ENCODE measurements at places on chromosomes 13 and 19.

DNA sequence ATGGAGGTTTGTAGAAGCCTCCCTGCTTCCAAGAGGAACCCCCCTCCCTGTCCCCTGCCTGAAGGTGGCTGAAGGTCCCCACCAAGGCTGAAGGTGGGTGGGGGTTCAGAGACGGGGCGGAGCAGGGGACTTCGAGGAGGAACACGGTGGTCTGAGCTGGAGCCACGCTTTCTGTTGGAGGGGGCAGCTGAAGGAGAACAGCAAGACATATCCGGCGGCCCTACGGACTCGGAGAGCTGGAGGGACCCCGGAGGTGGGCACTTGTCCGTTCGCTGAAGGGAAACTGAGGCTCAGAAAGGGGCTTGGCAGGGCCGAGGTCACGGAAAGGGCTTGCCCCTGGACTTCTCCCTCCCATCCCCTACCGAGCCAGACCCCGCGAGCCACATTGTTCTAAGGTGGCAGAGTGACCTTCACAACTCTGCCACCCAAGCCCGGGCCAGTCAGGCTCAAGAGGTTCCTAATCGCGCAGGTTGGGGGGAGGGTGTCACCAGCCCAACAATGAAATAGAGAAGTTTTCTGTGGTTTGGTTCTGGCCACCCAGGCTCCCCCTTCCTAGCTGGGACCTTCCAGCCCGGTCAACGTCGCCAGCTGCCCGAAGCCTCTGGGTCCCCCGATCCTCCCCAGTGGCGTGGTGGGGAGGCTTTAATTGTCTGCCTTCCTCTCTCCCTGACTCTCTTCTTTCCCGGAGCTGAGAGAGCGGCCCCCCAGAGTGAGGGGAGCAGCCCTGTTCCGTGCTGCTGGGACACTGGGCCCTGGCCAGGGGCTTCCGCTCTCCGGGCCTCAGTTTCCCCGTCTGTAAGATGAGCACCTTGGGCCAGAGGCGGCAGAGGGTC is 15.5 kb upstream of the KCNN1 start:
- no peak for DNase-seq

DNA sequence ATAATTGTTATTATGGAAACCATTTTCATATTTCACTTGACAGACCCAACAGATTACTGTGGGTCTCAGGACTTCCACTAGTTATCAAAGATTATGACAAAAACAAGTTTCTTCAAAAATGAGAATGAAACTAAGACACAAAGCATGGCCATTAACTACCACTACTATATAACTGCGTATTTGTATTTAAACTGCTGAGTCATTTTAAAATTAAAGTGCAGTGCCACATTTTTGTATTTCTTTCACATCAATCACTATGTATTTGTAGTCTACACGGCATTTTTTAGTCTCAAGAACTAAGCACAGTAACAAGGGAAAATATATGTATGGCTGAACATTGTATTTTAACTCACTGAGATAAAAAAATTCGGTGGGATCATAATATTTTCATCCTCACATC is 10.1 kb upstream of the KLF12 start:
- DNase-seq: no peak

GRCh38 chr19:3698974-3699740 is 1.1 kb downstream of the PIP5K1C start:
- peak; percentile 36 for DNase-seq

DNA sequence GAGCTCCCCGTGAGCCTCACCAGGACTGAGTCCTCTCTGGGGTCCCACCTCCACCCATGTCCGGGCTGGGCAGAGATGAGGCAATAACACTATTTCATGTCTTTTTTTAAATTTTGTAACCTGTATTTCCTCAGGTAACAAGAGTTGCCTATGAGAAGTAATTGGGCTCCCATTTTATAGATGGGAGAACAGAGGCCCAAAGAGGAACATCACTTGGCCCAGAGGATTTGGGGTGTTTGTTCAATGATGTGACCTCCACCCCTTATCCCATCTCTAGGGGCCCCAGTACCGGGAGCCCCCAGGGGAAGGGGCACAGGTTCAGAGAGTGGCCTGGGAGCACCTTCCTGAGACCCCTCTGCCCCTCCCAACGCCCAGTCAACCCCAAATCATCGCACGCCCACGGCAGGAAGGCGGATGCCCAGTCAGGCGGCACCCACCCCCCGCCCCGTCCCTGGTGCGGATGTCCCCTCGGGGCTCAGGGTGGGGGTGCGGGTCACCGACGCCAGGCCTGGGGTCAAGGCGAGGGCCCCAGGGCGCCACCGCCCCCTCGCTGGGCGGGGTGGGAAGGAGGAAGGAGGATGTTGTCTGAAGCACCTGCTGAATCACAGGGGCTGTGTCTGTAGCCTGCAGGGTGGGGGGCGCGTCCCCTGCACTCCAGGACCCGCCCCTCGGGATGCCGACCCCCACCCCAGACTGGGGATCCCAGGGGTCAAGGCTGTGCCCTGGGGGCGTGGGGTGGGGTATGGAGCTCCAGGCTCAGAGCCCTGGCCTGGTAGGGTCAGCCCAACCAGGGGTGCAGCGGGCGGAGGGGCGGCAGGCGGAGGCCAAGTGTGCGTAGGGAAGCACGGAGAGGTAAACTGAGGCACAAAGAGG is 9.0 kb upstream of the CIRBP start:
- DNase-seq: peak; percentile 54

DNA sequence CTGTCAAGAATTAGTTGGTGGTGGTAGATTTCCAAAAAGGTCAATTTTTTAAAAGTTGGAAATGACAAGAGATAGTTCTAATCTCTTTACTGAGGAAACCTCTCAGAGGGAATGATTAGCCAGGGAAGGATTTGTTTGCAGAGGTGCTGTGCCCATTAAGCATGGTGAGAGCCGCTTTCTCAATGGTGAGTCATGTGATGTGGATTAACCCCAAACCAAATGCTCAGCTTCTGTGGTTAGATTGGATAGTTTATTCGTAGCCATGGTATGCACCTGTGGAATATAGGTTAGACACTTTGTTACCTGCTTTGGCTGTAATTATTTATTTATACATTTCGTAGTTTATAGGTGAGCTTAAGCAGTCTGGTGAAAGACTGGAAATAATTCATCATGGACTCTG is 7.1 kb downstream of the HNRNPM start:
- peak; percentile 13 for DNase-seq

- DNase-seq: no peak
These were observed 9.5 kb upstream of the MLNR start for GRCh38 chr13:49210669-49211068.

- DNase-seq: no peak
These were observed 4.6 kb upstream of the EPN1 start for GRCh38 chr19:55670280-55671053.

GRCh38 chr13:110372676-110373075 is 65.6 kb downstream of the COL4A2 start:
- no peak for DNase-seq

GRCh38 chr13:39811051-39811450 is 155.6 kb downstream of the COG6 start:
- no peak for DNase-seq

GRCh38 chr13:98691360-98691759 is 61.1 kb downstream of the SLC15A1 start:
- no peak for DNase-seq

GRCh38 chr19:53865523-53865917 is 2.2 kb upstream of the MYADM start:
- no peak for DNase-seq

DNA sequence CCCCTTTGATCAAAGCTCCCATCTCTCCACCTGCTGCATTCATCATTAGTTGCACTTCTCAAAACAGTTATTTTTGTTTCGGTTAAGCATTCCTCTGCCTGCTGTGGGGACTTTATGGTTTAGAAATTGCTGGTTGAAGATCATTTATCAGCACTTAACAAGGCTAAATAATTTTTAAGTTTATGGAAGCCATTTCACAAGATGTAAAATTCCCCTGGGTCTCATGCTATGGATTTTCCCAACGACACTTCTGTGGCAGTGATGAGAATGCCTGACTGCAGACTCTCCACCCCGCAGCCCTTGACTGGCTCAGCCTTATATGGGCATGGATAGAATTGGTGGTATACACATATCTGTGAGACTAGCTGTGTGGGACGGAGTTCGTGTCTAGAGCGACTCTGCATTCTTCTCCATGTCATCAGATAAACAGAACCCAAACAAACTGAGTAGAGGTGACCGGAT is 52.8 kb downstream of the COL4A2 start:
- DNase-seq: no peak

GRCh38 chr13:51838240-51838846 is 6.6 kb downstream of the TMEM272 start:
- DNase-seq: no peak

GRCh38 chr19:5534787-5535586 is 32.8 kb downstream of the TINCR start:
- no peak for DNase-seq

DNA sequence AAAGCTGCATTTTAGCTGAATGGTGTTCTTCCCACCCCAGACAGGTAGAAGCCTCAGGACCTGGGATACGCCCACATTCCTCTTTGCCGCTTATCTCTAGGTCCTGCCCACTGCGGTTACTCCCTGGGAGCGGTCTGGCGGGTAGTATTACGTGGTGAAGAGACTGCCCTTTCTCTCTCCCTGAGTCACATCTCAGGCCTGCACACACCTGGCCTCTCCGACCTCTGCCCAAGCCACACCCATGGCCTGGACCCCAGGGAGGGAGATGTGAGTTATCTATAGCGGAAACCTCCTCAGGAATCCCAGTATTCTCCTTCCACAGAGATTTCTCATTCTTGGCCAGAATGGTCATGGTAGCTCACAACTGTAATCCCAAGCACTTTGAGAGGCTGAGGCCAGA is 17.3 kb downstream of the RHPN2 start:
- no peak for DNase-seq

- no peak for DNase-seq
These were observed 30.0 kb downstream of the TSSK6 start for GRCh38 chr19:19485161-19485997.

DNA sequence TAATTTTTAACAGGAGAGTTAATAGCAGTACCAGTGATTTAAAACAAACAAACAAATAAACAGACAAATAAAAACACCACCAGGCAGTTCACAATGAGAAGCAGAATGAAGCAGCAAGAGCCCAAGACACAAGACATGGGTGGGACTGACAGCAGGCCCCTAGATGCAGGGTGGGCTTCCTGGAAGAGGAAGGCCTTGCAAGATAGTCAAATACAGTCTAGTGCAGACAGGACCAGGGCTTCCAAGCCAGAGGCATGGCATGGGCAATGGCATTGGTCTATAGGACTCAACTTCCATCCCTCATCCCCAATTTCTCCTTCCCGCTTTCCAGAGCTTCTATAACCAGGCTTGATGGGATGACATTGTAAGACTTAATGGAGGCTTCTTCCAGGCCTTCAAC is 645.1 kb downstream of the UQCRFS1 start:
- DNase-seq: no peak

DNA sequence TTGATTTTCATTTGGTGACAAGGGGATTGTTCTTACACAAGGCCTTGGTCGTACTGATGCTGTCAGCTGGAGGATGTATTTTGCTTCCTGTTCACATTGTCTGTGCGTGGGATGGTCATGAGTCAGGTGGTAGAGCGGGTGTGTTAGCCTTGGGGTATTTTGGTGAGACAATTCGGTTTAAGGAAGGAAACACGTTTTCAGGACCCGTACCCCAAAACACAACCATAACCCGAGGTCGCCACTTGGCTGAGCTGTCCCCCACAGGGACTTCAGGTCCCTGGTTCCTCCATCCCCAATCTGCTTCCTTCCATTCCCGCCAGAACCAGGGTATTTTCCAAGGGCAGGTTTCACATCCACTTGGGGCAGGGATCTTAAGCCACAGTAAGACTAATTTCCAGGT is 15.0 kb downstream of the MYO9B start:
- DNase-seq: no peak

DNA sequence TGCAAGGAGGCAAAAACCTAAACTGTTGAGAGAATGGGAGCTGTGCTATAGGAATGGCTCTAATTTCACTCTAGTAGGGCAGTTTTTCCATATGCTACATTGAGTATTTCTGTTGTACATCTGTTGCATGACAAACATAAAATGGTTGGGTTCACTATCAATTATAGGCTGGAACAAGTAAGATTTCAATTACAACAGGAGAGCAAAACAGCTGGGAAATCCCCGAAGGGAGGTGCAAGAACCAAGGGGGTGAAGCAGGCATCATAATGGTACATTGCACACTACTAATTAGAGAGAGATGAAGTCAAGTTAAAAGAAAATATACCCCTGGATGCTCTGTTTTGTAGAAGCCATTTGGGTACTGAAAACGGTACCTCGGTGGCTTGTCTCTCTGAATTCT is 389.5 kb downstream of the PCDH9 start:
- no peak for DNase-seq

DNA sequence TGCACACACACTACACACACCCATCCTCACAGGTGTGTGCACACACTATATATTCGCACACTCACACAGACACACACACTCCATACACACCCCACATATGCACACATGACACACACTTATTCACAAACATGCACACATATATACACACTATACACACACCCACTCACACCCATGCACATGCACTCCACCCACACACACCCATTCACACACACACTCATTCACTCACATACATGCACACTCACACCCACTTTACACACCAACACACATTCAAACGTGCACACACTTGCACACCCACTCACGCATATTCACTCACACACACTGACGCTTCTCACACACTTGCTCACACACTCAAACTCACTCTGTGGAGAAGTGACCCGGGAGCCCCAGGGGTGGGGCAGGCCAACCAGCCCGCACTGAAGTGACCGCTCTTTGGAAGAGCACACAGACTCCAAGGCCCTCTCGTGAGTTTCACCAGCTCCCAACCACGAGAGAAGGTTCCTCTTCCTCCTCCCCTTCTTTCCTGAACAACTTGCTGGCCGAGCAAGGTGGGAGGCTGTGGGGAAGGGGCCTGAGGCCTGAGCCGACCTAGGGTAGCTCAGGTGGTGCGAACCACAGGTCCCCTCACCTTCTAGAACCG is 86.1 kb upstream of the TM9SF2 start:
- no peak for DNase-seq

DNA sequence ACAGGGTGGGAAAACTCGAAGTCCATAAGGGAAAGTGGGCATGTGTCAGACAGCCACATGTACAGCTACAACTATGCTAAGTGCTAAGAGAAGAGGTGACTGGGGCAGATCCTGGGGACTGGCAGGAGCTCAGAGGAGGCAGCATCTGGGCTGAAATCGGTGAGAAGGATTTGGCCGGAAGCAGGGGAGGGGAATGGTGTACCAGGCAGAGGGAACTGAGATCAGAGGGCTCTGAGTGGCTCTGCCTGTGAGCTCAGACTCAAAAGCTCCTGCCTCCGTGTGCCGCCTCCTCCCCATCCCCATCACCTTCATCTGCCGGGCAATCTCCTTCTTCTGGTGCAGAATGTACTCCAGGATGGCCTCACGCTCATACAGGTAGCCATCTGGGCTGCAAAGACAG is 21.8 kb downstream of the NOSIP start:
- peak; percentile 64 for DNase-seq

DNA sequence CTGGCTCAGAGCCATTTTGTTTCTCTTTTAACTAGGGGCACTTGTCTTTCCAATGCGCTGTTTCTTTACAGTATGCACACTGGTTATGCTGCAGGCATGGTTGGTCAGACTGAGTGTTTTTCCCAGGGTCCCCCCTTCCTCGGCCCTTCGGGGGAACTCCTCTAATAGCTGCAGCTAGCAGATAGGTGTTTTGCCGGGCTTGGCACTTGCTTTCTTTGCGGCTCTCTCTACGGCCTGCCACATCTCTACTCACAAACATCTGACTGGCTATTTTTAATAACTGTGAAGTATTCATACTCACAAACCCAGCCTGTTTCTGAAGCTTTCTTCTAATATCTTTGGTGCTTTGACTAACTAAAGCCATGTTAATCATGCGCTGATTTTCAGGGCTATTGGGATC is 89.4 kb downstream of the SLC25A15 start:
- DNase-seq: no peak

- no peak for DNase-seq
These were observed 206.7 kb upstream of the SLITRK1 start for GRCh38 chr13:84088996-84089395.

- no peak for DNase-seq
These were observed 47.0 kb downstream of the SACS start for GRCh38 chr13:23386533-23386932.
